ENCODE measurements at places on chromosomes 13 and 19.

DNA sequence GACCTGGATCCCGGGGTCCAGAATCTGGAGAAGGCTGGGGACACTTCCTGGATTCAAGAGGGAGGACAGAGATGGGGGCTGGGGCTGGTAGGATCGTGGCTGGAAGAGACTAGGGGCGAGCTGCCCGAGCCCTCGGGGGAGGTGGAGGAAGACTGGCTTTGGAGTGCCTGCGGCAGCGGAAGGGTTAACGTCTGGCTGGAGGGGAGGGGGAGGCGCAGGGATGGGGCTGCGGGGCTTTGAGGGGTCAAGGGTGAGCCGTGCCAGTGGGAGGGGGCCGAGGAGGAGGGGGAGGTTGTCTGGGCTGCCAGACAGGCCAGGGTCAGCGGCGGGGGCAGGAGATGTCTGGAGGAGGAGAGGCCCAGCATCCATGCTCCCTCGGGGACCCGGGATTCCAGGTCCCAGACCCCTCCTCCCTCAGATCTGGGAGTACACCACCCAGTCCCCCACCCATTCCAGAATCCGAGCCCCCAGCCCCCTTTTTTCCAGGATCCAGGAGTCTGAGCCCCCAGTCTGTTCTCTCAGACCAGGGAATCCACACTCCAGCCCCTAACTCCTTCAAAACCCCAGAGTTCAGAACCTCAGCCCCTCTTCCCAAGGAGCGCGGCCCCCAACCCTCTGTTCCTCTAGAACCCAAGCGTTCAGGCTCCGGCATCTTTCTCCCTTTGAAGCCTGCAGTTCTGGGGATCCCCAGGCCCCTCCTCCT lies 3.2 kb upstream of the SPACA6 start:
- no peak for DNase-seq

GRCh38 chr19:54660306-54660705 lies 2.5 kb upstream of the LILRB4 start:
- DNase-seq: no peak

- no peak for DNase-seq
Observed at GRCh38 chr13:93922063-93922855, 557.2 kb downstream of the DCT start.

GRCh38 chr13:48561466-48562235 lies 28.8 kb upstream of the RCBTB2 start:
- DNase-seq: peak; percentile 62

DNA sequence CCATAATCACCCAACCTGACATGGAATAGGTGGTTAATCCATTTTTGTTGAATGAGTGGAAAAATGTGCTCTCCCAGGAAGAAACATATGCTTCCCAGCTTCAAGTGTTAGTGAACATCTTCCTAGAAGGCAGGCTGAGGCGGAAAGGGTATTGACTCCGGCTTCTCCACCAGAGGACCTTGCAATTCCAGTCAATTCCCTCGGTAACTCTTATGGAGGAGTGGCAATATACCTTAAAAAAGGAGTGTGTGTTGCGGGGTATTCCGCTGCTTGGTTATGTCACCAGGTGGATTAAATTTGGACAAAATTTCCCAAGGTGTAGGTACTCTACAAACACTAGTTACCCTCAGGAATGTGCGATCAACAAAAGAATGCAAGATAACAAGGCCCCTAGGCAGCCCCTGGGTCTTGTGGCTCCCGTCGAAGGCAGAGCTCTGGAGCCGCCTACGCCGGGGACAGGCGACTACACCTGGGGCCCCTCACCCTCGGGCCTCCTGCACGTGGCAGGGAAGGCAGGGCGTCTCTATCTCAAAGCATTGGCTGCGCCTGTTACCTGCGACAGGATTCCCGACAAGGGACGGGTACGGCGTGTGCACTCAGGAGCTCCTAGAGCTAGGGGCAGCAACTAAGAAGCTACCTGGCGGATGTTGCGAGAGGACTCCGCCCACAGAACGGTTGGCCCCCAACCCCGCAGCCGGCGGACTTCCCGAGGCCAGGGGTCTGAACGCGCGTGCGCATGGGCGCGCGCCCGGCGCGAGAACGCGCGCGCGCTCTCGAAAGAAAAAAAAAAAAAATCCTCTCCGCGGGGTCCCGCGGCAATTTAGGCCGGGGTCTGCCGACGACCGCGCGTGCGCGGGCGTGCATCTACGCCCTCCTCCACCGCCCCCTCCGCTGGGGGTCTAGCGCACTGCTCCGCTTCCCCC lies at the start of gene WDR87:
TSS of gene WDR87 (minus strand) at position 649 of the 923 bp plus-strand sequence. CDS start 8,355 bp downstream, outside the sequence.
- DNase-seq: no peak

DNA sequence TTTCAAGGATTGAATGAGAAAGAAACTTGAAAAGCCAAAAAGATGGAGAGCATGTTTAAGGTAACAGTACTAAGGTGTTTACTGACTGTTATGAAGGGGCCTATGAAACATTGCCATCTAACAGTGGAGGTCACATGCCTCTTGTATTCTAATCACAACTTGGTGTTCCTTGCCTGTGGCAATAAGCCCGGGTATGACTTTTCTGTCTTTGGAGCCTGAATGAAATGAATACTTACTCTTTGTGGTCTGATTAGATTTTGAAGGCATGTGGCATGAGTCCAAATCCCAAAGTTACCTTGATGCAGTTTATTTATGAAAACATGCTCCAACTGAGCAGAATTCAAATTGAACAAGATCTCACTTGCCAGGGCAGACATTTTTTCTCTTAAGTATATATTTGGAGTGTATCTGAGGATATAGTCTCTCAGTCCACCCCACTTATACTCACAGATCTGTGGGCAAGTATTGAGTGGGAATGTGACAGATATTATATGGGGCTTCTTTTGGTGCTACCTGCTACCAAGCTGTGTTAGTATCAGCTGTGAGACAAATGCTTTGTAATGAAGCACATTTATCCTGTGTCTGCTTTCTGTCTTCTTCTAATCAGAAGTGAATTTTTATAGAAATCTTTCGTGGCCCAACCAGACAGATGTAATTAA lies 67.5 kb downstream of the B3GLCT start:
- no peak for DNase-seq

- no peak for DNase-seq
Observed at GRCh38 chr13:40798380-40798779, 9.0 kb downstream of the SLC25A15 start.

- DNase-seq: no peak
Observed at GRCh38 chr19:18457483-18458331, 19.8 kb upstream of the ISYNA1 start.
